ENCODE measurements at places on chromosomes 3 and 15. TPM values are rescaled to one million over a fixed set of nuclear protein-coding genes. Genes with fewer than 3 reads are reported as not detected.

DNA sequence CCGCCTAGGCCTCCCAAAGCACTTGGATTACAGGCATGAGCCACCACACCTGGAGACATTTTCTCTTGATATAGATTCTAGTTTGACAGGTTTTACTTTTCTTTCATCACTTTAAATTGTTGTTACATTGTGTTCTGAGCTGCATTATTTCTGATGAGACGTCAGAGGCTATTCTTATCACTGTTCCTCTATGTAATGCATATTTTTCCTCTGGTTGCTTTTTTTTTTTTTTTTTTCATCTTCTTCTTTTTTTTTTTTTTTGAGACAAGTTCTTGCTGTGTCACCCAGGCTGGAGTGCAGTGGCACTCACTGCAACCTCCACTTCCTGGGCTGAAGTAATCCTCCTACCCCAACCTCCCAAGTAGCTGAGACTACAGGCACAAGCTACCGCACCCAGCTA lies 41.2 kb downstream of the TRA2B start:
- no peaks in the 10 kb centered on the region for H3K27me3 ChIP-seq
- no peak for DNase-seq
- no peaks in the 10 kb centered on the region for H3K4me1 ChIP-seq

Gene SCN11A
- not detected for total RNA-seq

- H3K4me3 ChIP-seq, result no peak overlapping the region
- H3K27me3 ChIP-seq, result no peaks in the 10 kb centered on the region
- DNase-seq, result no peak
- no peaks in the 10 kb centered on the region for H3K36me3 ChIP-seq
- no peaks in the 10 kb centered on the region for H3K4me1 ChIP-seq
Measured at GRCh38 chr3:30504939-30505338, 101.5 kb upstream of the TGFBR2 start.

DNA sequence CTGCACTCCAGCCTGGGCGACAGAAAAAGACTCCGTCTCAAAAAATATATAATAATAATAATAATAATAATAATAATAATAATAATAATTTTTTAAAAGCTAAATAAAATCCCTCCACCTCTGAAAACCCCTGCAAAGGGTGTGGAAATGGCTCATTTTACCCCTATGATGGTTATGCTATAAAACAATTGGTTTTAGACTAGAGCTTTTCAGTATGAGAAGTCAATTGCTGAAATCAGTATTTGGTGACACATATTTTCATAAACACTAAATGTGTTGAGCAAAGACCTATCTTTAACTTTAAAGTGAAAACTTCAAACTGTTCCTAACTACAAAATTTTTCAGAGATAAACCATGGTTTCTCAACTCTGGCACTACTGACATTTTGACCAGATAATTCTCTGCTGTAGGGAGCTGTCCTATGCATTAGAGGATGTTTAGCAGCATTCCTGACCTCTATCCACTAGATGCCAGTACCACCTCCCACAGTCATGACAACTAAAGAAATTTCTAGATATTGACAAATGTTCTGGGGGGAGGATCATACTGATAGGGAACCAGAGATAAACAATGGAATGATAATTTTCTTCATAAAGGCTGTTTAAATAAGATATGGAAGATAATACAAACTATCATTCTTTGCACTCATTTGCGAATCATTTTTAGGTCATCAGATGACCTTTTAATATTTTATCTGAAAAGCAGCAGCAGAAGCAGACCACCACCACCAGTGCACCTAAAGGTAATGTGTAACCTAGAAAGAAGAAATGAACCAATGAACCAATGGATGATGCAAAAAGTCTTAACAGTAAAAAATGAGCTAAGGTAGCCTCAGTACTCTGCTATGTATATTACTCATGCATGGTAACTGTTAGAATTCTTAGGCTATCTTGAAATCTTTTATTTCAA lies 13.8 kb downstream of the PTPN9 start:
- H3K4me3 ChIP-seq, result no peak overlapping the region

GRCh38 chr15:66996094-66996493 lies 69.3 kb upstream of the SMAD3 start:
- no peaks in the 10 kb centered on the region for H3K27me3 ChIP-seq
- H3K4me3 ChIP-seq, result no peak overlapping the region
- H3K36me3 ChIP-seq, result no peaks in the 10 kb centered on the region
- H3K27ac ChIP-seq, result no peak overlapping the region
- H3K4me1 ChIP-seq, result no peaks in the 10 kb centered on the region

Gene SLC12A1
- total RNA-seq, result not detected

- H3K27ac ChIP-seq, result no peak overlapping the region
- no peak overlapping the region for H3K4me3 ChIP-seq
- H3K36me3 ChIP-seq, result no peaks in the 10 kb centered on the region
- H3K4me1 ChIP-seq, result no peaks in the 10 kb centered on the region
Measured at GRCh38 chr3:161339517-161340500, 31.5 kb downstream of the SPTSSB start.

DNA sequence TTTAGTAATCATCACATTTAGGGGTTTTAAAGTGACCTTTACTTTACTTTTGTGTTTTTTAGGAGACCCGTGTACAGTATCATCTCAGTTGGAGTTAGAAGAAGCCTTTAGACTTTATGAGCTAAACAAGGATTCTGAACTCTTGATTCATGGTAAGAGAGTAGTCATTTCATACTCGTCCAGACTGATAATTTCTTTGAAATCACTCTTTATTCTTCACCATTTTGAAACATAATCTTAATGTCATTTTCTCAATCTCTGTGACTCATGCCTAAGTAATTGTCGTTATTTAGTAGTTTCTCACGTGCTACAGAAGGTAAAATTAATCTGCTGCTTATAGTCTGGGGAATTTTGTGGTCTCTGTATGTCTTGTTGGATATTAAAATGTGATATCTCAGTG lies 37.7 kb downstream of the PRKCI start:
- H3K27me3 ChIP-seq, result no peaks in the 10 kb centered on the region
- H3K4me3 ChIP-seq, result no peak overlapping the region
- no peaks in the 10 kb centered on the region for H3K4me1 ChIP-seq
- no peak overlapping the region for H3K27ac ChIP-seq

- no peaks in the 10 kb centered on the region for H3K36me3 ChIP-seq
- no peak for DNase-seq
- no peak overlapping the region for H3K27ac ChIP-seq
- H3K4me3 ChIP-seq, result no peak overlapping the region
- H3K4me1 ChIP-seq, result peaks cover 19% of the 10 kb centered on the region
- no peaks in the 10 kb centered on the region for H3K27me3 ChIP-seq
Measured at GRCh38 chr3:195570344-195570743, 13.4 kb downstream of the APOD start.

DNA sequence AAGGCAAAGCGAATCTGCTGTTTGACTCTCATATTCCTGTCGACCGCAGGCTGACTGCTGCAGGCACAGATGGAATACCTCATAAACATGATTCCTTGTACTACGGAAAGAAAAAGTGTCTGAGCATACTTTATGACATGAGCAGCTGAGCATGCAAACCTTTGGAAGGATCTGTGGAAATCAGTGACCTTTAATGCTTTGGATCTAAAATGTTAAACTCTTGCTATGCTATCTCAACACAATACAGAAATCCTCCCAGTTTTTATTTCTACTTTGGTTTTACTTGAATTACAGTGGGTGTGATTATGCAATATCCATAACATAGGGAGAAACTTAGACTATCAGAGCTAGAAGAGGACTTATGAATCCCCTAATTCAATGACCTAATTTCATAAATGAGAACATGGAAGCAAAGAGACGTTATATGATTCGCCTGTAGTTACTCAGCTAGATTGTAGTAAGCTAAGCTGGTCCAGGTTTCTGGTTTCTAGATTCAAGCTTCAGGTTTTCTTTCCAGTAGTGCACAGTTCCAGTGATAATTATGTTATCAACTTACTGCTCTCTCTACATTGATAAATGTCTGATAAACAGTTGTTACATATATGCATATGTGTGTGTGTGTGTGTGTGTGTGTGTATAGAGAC lies 127.6 kb upstream of the GBE1 start:
- H3K4me3 ChIP-seq, result peak overlapping the region; percentile 9
- no peak for DNase-seq
- H3K27me3 ChIP-seq, result no peaks in the 10 kb centered on the region
- H3K27ac ChIP-seq, result peak overlapping the region; percentile 74
- no peaks in the 10 kb centered on the region for H3K36me3 ChIP-seq
- peaks cover 13% of the 10 kb centered on the region for H3K4me1 ChIP-seq

DNA sequence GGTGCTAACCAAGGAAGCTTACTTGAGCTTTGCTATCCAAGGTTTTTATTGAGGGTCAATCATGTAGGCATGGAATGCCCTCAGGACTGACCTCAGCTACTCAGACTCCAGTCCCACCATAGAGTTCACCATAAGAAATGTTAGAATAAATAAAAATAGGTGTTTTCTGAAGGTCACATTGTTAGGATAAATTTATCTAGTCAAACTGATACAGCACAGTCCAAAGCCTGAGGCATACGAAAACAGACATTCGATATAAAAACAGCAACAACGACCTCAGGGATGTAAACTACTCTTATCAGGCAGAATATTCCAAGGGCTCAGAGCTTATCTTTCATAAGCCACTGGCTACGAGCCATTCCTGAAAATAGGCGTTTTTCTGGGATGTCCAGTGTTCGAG lies 690.6 kb downstream of the MCTP2 start:
- no peak overlapping the region for H3K27ac ChIP-seq
- no peaks in the 10 kb centered on the region for H3K36me3 ChIP-seq
- H3K27me3 ChIP-seq, result no peaks in the 10 kb centered on the region
- no peak for DNase-seq

DNA sequence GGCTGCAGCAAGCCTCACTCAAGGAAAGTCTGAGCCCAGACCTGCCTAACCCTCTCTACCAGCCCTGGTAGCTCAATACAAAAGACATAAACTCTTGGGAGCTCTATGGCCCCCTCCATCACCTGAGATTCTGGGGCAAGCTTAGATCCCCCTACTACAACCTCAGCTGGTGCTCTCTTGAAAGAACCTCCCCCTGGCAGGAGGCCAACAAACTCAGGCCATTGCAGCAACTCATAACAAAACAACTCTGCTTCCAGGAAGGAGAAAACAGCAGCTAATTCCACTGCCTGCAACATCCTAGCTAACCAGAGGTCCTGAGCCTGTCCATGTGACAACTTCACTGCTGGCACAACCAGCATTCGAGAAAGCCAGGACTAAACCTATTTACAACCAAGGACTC lies 169.2 kb downstream of the ROBO1 start:
- H3K36me3 ChIP-seq, result no peaks in the 10 kb centered on the region
- H3K4me1 ChIP-seq, result no peaks in the 10 kb centered on the region
- no peak overlapping the region for H3K4me3 ChIP-seq
- H3K27me3 ChIP-seq, result no peaks in the 10 kb centered on the region

- no peaks in the 10 kb centered on the region for H3K36me3 ChIP-seq
- H3K27ac ChIP-seq, result no peak overlapping the region
- H3K4me1 ChIP-seq, result no peaks in the 10 kb centered on the region
- no peaks in the 10 kb centered on the region for H3K27me3 ChIP-seq
Measured at GRCh38 chr3:173681188-173681678, 283.7 kb downstream of the NLGN1 start.

GRCh38 chr3:14295801-14296200 lies 106.6 kb upstream of the SLC6A6 start:
- DNase-seq, result no peak
- no peak overlapping the region for H3K4me3 ChIP-seq
- no peaks in the 10 kb centered on the region for H3K27me3 ChIP-seq
- peaks cover 7% of the 10 kb centered on the region for H3K4me1 ChIP-seq
- H3K36me3 ChIP-seq, result no peaks in the 10 kb centered on the region

DNA sequence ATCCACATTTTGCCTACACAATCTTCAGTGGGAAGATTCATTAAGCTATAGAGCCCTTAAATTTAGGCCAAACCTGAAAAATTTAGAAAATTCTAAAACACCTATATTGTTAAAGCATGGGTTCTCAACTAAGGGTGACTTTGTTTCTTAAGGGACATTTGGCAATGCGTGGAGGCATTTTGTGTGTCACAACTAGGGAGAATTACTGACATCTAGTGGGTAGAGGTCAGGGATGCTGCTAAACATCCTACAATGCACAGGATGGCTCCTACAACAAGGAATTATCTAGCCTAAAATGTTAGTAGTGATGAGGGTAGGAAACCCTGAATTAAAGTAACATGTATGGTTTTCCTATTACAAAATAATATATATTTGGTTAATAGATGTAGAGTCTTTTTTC lies 55.8 kb downstream of the TBC1D5 start:
- H3K36me3 ChIP-seq, result no peaks in the 10 kb centered on the region
- H3K4me1 ChIP-seq, result no peaks in the 10 kb centered on the region
- H3K27me3 ChIP-seq, result no peaks in the 10 kb centered on the region
- no peak for DNase-seq
- no peak overlapping the region for H3K4me3 ChIP-seq

DNA sequence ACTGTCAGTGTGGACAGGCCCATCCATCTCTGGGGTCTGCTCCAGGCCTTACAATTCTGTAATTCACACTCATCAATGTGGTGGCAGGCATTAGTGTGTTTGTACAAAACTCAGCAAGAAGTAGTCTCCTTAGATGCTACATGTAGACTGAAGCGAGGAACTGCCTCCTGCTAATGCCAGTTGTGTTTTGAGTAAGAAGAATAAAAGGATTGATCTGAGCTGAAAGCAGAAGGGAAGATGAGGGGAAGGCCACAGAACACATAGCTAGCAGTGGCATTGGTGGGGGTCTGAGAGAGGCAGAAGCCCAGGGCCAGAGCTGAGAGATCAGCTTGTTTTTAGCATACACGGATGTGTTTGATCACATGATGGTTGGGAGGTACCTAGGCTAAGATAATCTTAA lies 144.1 kb downstream of the TIGIT start:
- H3K27ac ChIP-seq, result no peak overlapping the region
- no peaks in the 10 kb centered on the region for H3K27me3 ChIP-seq
- no peak overlapping the region for H3K4me3 ChIP-seq
- H3K4me1 ChIP-seq, result peaks cover 58% of the 10 kb centered on the region
- no peaks in the 10 kb centered on the region for H3K36me3 ChIP-seq

- H3K4me3 ChIP-seq, result no peak overlapping the region
- no peaks in the 10 kb centered on the region for H3K4me1 ChIP-seq
- no peaks in the 10 kb centered on the region for H3K36me3 ChIP-seq
- H3K27ac ChIP-seq, result no peak overlapping the region
- DNase-seq, result no peak
- H3K27me3 ChIP-seq, result no peaks in the 10 kb centered on the region
Measured at GRCh38 chr3:13595485-13595884, 46.6 kb downstream of the FBLN2 start.

DNA sequence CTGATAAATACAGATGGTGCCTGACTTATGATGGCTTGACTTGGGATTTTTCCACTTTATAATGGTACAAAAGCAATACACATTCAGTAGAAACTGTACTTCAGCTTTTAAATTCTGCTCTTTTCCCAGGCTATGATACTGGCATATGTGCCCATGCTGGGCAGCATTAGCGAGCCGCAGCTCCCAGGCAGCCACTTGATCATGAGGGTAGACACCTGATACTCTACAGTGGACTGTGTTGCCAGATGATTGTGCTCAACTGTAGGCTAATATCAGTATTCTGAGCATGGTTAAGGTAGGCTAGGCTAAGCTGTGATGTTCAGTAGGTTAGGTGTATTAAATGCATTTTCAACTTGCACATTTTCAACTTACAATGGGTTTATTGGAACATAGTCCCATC lies 17.7 kb upstream of the FEM1B start:
- H3K4me3 ChIP-seq, result no peak overlapping the region
- peak; percentile 67 for DNase-seq
- H3K27ac ChIP-seq, result peak overlapping the region; percentile 87
- H3K27me3 ChIP-seq, result no peaks in the 10 kb centered on the region
- no peaks in the 10 kb centered on the region for H3K36me3 ChIP-seq

GRCh38 chr3:146157325-146158060 lies 3.5 kb downstream of the PLOD2 start:
- no peak overlapping the region for H3K4me3 ChIP-seq
- no peaks in the 10 kb centered on the region for H3K36me3 ChIP-seq
- H3K4me1 ChIP-seq, result peaks cover 13% of the 10 kb centered on the region
- H3K27me3 ChIP-seq, result no peaks in the 10 kb centered on the region
- no peak for DNase-seq

Data from gastrocnemius medialis (tissue), 4 donors.